ENCODE measurements at places on chromosomes 12 and 14.

GRCh38 chr14:66240105-66240504 is 246.1 kb upstream of the CCDC196 start:
- DNase-seq = no peak

GRCh38 chr12:66119870-66120241 is 10.7 kb downstream of the LLPH start:
- no peak for DNase-seq

- no peak for DNase-seq
These were observed 6.2 kb upstream of the KRT86 start for GRCh38 chr12:52268212-52268611.

GRCh38 chr14:35254736-35255135 is 37.4 kb upstream of the PSMA6 start:
- DNase-seq = no peak

- no peak for DNase-seq
These were observed 22.1 kb downstream of the GTF2A1 start for GRCh38 chr14:81198651-81199050.

GRCh38 chr14:23252006-23252405 is 14.3 kb downstream of the RNF212B start:
- DNase-seq = no peak

DNA sequence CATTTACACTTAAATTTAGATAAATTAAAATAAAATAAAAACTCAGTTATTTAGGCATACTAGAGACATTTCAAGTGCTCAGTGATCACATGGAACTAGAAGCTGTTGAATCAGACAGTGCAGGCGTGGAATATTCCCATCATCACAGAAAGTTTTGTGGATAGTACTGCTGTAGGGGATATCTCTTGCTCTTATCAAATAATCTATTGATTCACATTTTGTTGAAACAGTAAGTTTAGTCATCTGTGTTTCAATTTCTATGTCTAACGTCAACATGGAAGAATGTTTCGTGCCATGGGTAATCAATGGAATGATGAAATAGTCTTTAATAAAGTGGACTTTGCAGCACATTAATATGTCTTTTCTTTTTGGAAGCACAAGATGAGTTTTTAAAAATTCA is 108.6 kb downstream of the PAH start:
- no peak for DNase-seq

GRCh38 chr12:81726634-81727033 is 32.5 kb downstream of the PPFIA2 start:
- DNase-seq = no peak

DNA sequence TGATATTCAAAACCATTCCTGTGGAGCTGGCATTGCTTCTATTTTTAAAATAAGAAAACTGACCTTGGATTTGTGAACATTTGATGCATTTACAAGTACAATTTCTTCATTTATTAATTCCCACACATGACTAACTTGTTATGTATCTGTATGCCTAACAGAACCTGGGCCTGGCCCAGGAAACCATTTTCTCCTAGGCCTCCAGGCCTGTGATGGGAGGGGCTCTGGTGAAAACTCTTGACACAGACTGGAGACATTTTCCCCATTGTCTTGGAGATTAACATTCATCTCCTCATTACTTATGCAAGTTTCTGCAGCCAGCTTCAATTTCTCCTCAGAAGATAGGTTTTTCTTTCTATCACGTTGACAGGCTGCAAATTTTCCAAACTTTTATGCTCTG is 42.0 kb downstream of the GLIPR1L2 start:
- no peak for DNase-seq

DNA sequence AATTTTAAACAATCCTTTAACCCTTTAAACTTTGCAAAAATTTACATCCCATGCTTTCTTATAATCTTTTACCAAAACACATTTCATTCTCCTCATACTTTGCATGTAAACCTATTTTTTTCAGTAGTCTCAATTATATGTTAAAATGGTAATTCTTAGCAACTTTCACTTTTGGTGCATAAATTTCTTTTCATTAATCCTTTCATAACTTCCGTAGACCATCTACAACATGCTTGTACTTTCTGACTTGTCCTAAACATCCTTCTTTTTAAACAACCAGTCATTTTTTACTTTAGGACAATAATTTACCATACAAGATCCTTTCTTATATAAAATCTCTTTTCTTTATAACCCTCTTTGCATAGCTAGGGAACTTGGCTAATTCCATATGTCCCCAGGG is 19.5 kb downstream of the CCDC91 start:
- DNase-seq = no peak

GRCh38 chr12:851343-851742 is 98.2 kb downstream of the RAD52 start:
- no peak for DNase-seq

- DNase-seq = peak; percentile 48
These were observed 84.1 kb upstream of the RESF1 start for GRCh38 chr12:31874961-31875608.

- no peak for DNase-seq
These were observed 82.5 kb downstream of the MAP3K9 start for GRCh38 chr14:70726651-70727375.

GRCh38 chr12:107167756-107168155 is 74.4 kb upstream of the CRY1 start:
- DNase-seq = no peak

DNA sequence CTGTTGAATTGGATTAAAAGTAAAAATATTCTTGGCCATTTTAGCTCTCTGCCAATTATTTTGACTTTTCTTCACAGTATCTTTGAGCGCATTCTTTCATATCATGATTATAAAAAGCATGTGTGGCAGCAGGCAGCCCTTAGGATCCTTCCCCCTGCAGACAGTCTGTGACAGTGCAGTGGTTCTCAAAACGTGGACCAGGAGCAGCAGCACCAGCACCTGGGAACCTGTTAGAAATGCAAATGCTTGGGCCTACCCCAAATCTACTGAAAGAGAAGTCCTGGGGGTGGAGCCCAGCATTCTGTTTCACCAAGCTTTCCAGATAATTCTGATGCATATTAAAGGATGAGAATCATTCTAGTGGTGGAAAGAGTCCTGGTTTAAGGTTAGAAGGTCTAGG is 155.6 kb downstream of the MON2 start:
- no peak for DNase-seq

- DNase-seq = peak; percentile 17
These were observed 890 bp upstream of the KIF26A start for GRCh38 chr14:104137297-104138097.

- no peak for DNase-seq
These were observed 133.5 kb downstream of the FOXN3 start for GRCh38 chr14:89283327-89284060.

DNA sequence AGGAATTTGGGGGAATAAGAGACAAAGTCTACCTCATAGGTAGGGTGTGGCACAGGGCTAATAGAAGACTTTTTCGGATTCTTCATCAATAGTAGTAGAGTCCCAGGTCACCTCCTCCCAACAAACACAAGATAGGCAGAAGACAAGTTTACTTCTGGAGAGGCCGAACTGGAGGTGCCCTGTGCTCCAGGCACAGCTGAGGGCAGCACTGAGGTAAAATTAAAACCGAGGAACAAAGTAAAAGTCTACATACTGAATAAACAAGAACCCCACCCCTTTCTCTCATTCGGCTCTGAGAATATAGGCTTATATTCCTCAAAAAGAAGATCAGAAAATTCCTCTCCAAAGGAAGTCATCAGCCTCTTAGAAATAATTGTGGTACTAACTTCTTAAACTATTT is 161.5 kb downstream of the SEC23A start:
- no peak for DNase-seq

DNA sequence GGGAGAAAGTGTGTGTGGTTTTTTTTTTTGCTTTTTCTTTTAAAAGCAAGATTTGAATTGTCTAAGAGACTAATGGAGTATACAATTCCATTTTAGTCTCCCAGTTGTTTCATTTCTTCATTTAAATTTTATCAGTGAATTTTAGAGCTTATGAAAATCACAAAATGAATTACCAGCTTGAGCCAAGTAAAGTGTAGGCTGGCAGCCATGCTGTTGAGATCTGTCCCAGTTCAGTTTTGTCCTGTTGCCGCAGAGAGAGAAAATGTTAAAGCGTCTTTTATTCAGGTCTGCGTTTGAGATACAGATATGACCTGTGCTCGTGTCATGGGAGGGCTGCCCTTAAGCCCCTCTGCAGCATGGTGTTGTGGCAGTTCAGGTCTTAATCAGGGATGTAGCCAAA is 256.5 kb downstream of the IPO8 start:
- DNase-seq = no peak

DNA sequence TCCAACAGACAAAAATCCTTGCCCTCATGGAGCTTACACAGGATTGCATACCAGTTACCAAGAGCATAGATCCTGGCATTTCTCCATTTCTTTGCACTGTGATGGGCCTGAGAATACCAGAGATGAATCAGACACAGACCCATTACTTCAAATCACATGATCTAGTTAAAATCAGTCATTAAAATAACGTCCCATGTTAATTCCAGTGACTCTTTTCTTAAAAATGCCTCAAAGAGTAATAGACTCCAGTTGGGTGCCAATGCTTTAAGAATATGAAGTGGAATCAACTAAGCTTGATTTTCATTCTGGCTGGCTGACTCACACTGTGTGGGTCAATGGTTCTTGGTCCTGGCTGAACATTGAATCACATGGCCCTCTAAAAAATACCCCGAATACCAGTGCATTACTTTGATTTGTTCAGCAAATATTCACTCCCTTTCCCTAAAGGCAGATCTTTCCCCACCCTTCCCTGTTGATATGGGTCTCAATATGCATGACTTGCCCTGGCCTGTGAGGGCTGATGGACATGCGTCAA is 11.0 kb downstream of the ASB2 start:
- no peak for DNase-seq
